ENCODE measurements at places on chromosomes 5 and 9.
A peak's percentile ranks its signal among the peaks of the same experiment; 100 is the strongest.

GRCh38 chr9:95032580-95033341 lies 284.7 kb downstream of the FANCC start:
- no peak for DNase-seq

DNA sequence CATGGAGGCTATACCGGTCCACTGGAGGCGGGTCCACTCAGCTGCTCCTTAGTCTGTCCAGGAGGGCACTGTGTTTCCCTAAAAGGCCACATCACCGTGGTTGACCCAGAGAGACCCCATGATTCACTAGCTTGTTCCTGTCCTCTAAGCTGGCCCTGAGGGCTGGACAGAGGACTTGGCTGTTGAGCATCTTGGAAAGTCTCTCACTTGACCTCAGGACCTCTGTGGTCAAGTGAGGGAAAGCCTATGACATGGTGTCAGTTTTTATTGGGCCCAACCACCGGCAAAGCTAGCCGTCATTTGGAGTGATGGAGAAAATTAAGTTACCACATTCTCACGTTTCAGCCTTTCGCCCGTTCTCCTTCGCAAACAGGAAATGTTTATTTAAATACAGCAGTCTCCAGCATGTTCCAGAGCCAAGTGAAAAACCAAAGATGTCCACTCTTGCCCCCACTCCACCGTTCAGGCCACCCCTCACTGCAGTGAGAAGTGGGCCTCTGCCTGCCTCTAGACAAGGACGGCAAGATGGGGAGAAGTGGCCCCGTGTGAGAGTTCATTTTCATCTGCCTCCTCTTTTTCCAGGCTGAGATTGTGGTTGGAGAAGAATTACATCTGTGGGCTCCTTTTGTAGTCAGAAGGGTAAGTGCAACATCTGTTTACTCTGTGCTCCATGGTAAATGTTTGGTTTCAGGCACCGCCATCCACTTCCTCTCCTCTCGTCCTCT lies 4.4 kb downstream of the SLIT3 start:
- DNase-seq: no peak

- DNase-seq: no peak
Measured at GRCh38 chr5:177601577-177602457, 1.9 kb downstream of the B4GALT7 start.

GRCh38 chr5:159409801-159410200 lies 79.5 kb upstream of the IL12B start:
- DNase-seq: no peak

DNA sequence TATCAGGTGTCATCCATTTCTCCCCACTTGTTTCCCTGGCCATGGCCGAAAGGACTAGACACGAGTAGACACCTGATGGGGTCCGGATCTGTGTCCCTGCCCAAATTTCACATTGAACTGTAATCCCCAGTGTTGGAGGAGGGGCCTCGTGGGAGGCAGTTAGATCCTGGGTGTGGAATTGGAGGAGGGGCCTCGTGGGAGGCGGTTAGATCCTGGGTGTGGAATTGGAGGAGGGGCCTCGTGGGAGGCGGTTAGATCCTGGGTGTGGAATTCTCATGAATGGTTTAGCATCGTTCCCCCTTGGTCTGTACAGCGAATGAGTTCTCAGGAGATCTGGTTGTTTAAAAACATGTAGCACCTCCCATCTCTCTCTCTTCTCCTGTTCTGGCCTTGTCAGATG lies 165.8 kb downstream of the NR3C1 start:
- DNase-seq: no peak

GRCh38 chr5:110590187-110590586 lies 136.3 kb downstream of the TMEM232 start:
- peak; percentile 12 for DNase-seq

GRCh38 chr9:78354324-78354973 lies 57.5 kb downstream of the PSAT1 start:
- DNase-seq: no peak

- DNase-seq: no peak
Measured at GRCh38 chr9:35910613-35911359, 1.5 kb downstream of the SPAAR start.

GRCh38 chr9:137985637-137986071 lies 108.1 kb downstream of the CACNA1B start:
- no peak for DNase-seq

DNA sequence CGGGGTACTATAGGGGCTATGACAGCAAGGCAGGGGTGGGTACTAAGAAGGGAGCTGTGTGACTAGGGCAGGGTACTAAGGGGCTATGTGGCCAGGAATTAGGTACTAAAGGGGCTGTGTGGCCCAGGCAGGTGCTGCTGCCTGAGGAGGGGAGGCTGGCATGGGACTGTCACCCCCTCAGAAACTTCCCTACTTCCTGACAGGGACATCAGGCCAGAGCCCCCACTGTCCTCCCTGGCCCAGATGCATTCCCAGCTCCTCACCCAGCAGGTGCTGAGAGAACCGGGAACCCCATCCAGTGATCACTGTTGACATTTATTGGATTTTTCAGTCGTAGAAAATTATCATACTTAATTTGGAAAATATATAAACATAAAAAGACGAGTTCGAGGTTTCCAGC lies 26.6 kb downstream of the IRX2 start:
- DNase-seq: no peak

GRCh38 chr5:68533051-68533450 lies 317.5 kb downstream of the PIK3R1 start:
- no peak for DNase-seq

GRCh38 chr9:136861874-136862457 lies 4.1 kb downstream of the EDF1 start:
- no peak for DNase-seq

DNA sequence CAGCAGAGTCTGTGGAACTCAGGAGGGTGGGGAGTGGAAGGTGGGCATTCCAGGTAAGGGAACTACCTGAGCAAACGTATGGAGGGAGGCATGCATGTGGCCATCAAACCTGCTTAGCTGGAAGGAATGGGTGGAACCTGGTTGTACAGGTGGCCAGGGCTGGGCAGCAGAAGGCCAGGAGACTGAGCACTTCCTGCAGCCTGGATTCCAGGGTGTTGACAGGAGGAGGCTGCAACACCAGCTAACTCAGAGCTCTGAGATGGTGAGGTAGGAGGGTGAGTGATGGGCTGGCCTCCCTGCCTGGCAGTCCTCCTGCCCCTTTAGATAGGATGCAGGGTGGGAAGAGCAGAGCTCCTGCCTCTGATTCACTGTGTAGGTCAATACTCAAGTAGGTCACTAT lies 92.5 kb upstream of the CPEB4 start:
- DNase-seq: no peak

GRCh38 chr9:80932181-80932580 lies 757.2 kb downstream of the TLE1 start:
- DNase-seq: no peak

GRCh38 chr5:172640822-172641358 lies at the start of gene NEURL1B:
TSS of gene NEURL1B (plus strand) at chr5:172641263. CDS start at chr5:172641407, 144 bp downstream.
- DNase-seq: peak; percentile 89

Data from retina (tissue), 1 donor.